GM10248 (cell line): ENCODE measurements at places on chromosomes 5 and 9.

DNA sequence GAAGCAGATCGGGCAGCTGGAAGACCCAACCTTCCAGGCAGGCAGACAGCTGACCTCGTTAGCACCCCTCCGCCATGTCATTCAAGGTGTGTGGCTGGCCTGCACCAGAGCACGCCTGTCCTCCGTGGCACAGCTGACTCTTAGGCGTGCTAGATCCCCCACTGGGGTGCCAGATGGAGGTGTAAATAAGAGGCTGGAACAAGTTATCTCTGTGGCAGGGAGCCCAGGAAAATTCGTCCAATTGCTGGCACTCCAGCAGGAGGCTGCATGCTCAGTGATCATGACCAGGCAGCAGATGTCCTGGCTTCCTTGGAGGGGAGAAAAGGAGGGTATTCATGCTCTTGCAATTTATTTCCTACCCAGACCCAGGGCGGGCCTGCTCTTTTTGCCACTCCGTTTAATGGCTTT lies 7.8 kb upstream of the ALDOB start:
- DNase-seq: no peak

DNA sequence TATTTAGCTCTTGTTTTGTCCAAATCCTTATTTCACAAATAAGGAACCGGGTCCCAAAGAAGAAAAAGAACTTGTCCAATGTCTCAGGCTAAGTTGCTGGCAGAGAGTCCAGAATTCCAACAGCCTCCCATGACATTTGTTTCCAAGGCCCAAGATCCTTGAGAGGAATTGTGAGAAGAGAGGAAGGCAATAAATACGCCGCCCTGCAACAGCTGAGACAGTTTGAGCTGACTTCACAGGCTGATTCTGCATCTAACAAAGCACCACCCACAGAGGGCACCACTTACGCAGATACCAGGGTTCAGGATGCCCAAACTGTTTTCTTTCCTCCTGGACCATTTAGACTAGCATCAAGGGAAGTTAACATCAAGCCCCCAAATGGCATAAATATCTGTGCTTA lies 211.3 kb downstream of the FAM114A2 start:
- no peak for DNase-seq

GRCh38 chr5:40495237-40495635 lies 184.5 kb upstream of the PTGER4 start:
- no peak for DNase-seq

DNA sequence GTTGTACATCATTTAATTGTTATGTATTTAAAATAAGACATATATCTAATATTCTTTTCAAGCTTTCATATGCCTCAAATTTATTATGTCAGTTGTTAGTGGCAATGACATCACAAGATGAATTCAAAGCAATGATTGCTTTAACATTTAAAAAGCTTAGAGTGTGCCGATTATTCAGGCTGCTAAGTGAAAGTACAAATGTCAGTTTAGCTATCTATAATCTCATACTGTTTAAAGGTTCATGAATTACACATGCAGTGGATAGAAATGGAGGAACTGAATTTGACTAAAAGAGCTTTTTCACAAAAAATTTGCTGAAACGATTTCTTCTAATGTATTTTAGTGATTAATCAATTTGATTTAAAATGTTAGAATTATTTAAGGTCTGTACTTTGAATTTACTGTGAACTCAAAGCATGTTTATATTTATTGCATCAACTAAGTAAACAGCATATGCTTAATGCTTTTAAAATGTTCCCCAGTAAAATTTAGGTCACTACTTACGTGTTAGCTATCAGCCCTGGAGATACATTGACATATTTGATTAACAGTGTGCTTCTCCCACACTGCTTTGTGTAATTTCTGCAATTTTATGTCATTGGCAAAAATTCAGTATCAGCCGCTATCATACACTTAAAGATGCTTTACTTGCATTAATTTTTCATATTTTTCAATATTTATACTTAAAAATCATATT lies 334.9 kb downstream of the PARP8 start:
- DNase-seq: no peak

DNA sequence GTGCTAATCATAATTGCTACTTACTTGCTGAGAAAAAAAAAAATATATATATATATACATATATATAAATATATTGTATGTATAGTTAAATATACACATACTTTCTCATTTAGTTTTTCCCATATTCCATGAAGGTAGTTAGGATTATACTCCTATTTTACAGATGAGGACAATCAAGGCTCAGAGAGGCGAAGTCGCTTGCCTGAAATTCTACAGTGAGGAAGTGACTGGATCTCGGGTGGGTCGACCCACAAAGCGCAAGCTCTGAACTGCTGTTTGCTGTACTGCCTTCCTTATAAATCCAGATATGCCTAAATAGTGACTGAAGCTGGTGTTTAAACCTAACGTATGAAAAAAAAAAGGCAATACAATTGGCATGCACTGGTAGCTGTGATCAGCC lies 148.3 kb upstream of the TBC1D2 start:
- DNase-seq: no peak

DNA sequence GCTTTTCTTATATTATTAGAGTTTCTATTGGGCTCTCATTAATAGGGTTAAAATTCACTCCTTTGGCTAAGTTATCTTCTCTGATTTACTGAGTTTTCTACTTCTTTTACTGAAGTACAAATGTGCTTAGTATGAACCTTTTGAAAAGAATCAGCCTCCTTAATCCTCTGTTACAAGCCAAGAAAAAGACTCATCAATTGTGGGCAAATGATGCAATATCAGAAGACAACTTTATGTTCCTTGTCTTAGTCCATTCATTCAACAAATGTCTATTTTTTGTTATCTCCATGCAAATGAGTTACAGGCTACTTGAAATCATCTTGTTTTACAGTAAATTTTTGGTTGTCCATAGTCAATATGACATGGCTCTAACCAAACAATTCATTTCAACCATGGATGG lies 40.3 kb downstream of the SNCAIP start:
- DNase-seq: no peak
